NCI-H82 (cell line): ENCODE measurements at places on chromosomes 7 and 10.
A peak's percentile ranks its signal among the peaks of the same experiment; 100 is the strongest.

GRCh38 chr10:124091646-124092249, 1.6 kb downstream of the CHST15 start:
- DNase-seq: peak; percentile 46

GRCh38 chr10:96978621-96979154, 146.6 kb downstream of the LCOR start:
- DNase-seq: no peak

DNA sequence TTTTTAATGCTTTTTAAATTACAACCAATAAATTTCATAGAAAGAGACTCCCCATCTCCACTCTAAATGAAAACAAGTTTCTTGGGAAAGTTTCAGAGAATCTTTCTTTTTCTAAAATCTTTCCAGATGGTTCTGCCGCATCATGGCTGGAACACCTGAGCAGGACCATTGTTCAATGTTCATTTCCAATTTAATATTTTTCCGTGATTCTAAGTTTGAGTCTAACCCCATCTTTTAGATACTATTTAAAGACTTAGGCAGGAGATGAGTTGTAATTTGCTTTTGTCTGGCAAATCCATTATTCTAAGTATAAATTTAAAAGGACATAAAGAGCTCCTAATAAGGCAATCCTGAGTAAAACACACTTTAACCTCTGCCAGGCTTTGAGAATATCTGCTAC, 325.2 kb downstream of the BICC1 start:
- DNase-seq: no peak

DNA sequence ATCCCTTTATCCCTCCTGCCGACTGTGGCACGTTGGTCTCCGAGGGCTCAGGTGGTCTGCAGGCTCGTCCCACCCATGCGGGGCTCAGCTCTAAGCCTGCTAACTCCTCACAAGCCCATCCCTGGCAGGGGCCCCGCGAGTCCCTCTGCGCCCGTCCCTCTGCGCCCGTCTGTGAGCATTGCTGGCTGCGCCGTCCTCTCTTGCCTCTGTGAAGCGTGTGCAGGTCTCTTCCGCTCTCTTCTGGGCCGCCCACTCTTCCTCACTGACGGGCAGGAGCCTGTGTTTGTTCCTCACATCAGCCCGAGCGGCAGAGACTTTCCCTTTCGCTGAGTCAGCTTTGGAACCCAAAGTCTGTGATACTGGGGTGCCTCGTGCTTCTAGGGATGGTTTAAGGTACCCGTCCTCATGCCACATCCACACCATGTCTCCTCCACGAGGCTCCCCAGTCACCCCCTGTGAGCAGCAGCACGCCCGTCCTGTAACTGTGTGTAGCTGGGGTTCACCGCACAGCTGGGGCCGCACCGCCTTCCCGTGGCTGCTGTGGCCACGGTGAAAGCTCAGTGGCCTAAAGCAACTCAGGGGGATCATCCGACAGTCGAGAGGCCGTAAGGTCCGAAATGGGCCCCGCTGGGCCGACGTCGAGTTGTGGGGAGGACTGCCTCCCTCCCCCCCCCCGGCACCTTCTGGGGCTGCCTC, 35.5 kb downstream of the ADGRA1 start:
- DNase-seq: no peak

DNA sequence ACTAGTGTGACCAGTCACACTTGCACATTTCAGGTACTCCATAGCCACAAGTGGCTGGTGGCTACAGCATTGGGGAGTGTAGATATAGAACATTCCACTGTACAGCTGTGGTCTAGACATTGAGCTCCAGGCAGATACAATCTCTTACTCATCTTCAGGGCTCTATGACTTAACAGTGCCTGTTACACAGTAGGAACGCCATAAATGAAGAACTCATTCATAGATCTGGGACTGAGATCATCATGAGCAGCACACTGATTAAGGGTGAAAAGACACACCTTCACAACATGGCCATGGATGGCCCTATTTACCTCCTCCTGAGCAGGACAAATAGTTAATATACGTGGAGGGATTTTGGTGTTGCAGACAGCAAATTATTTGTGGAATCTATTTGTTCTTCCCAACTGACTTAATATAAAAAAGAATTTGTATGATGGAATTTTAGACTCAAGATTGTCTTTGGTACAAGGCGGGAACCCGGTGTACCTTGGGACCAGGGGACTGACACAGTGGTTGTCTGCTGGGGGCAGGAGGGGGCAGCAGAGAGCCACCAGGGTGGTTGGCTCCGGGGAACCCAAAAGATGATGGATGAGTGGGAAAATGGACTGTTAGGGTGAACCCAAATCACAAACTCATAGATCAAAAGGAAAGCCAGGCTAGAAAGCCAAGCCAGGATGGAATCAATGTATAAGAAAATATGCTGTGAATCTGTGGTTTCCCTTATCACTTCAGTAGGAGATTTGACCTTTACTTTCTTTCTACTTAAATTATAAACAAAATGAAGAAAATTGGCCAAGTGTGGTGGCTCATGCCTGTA, 24.3 kb upstream of the CPA2 start:
- peak; percentile 76 for DNase-seq

GRCh38 chr7:149866779-149867447, 6.9 kb upstream of the ATP6V0E2 start:
- DNase-seq: no peak

DNA sequence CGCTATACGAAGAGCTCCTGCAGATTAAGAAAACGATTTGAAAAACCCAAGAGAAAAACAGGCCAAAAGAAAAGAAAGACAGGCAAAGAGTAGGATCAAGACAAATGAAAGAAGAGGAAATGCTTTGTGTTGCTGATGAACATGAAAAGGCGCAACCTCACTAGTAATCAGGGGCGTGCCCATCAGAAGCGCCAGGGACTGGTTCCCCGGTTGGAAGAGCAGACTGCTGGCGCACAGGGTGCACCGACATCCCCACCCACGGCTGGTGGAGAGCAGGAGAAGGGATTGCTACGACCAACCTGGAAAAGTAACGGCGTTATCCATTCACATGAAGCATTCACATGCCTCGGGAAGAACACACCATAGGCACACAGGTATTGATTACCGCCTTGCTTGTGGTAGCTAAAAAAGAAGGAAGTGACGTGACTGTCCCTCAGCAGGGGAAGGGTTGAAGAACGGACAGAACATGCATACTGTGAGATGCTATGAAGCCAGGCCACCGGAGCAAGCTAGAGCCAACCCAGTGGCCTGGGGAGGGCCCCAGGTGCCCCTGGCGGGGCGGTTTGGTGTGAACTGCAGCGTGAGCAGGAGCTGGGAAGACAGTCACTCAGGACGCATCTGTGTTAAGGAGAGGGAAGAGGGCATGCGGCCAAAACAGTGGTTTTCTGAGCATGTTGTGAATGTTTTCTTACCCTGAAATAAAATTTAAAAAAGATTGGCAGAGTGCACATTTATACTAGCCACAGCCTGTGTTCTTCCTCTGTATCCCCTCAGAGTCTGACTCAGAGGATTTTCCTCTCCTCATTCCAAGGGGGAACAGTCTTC, 18.3 kb downstream of the AGAP3 start:
- no peak for DNase-seq
